ENCODE measurements at places on chromosomes 2 and 18. TPM values are rescaled to one million over a fixed set of nuclear protein-coding genes. Genes with fewer than 3 reads are reported as not detected.

GRCh38 chr2:130767408-130767775 is 12.1 kb downstream of the AMER3 start:
- no peak for DNase-seq

Gene OBSL1
- total RNA-seq: 38.8 TPM

Gene MERTK
- total RNA-seq: 25.0 TPM

GRCh38 chr18:79934311-79935097 is 16.9 kb downstream of the SLC66A2 start:
- no peak for DNase-seq

Gene BOK
- total RNA-seq: 99.4 TPM

Gene PJVK
- total RNA-seq: 0.42 TPM

Gene MOGAT1
- not detected for total RNA-seq

GRCh38 chr2:224640679-224641078 is 55.5 kb upstream of the CUL3 start:
- DNase-seq: no peak

All from dermis blood vessel endothelial cell (primary cell).